ENCODE measurements at places on chromosomes 1 and 21.

DNA sequence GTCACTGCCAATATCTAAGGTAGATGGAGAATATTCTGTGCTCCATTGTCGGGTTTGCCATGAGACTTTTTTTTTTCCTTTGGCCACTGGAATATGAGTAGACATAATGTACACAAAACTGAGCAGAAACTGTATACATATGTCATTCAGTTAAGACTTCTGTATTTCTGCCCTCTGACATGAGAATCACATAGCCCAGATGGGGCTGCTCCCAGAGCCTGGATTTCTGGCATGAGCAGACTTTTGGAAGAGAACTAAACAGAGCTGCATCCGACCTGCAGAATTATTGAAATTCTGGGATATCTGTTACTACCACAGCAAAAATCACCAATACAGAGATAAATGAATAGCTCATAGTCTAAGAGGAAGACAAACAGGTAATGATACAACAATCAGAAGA lies 62.3 kb downstream of the DAB1 start:
- DNase-seq = no peak

DNA sequence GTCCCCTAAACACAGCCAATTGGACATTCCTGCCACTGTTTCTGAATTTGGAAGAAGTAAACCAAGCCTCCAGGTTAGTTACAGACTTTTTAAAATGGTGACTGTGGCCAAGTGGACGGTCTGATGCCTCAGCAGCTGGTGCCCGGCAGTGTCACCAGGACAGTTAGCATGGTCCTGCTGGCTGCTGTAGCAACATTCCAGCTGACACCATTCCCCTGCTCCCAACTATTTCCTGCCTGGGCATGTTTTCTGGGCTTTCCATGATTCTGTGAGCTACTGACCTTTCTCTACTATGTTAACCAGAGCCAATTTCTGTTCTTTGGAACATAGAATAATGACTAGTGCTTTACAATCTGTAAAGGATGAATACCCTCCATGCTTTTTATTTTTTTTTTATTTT lies 95.0 kb downstream of the TLR5 start:
- DNase-seq = no peak

- no peak for DNase-seq
These were observed 199.6 kb downstream of the PDE4B start for GRCh38 chr1:65992165-65992821.

GRCh38 chr1:224719716-224720115 lies 103.6 kb downstream of the CNIH3 start:
- no peak for DNase-seq

- no peak for DNase-seq
These were observed 60.0 kb downstream of the BACE2 start for GRCh38 chr21:41228006-41228370.

GRCh38 chr1:226545836-226546596 lies 2.5 kb upstream of the STUM start:
- no peak for DNase-seq

GRCh38 chr1:97499667-97500066 lies 421.2 kb downstream of the DPYD start:
- DNase-seq = no peak

- DNase-seq = no peak
These were observed 40.3 kb downstream of the MORN1 start for GRCh38 chr1:2350911-2351655.
